NCI-H2227 treated with DMSO at 0.1 percent for 48 hours (cell line): ENCODE measurements at places on chromosomes 2 and 18.

GRCh38 chr2:202355993-202356505 lies 20.1 kb upstream of the BMPR2 start:
- DNase-seq, result no peak

DNA sequence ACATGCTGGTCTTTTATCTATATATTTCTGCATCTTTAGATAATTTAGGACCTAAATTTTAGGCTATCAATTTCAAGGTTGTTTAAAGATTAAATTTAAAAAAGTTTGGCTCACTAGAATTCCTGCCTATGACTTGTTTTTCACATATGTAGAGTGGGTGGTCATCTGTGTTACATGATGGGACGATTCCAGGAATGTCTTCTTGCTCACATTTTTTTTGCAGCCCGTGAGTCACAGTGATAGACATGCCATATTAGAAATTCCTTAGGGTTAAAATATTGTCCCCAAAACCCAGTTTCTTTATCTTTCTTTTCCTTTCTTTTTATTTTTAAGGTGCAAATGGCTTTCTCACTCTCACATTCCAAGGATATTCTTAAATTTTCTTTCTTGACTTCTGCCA lies 652.0 kb downstream of the PLCL1 start:
- DNase-seq, result no peak

- DNase-seq, result no peak
These were observed 86.1 kb downstream of the L3MBTL4 start for GRCh38 chr18:6328621-6329010.

DNA sequence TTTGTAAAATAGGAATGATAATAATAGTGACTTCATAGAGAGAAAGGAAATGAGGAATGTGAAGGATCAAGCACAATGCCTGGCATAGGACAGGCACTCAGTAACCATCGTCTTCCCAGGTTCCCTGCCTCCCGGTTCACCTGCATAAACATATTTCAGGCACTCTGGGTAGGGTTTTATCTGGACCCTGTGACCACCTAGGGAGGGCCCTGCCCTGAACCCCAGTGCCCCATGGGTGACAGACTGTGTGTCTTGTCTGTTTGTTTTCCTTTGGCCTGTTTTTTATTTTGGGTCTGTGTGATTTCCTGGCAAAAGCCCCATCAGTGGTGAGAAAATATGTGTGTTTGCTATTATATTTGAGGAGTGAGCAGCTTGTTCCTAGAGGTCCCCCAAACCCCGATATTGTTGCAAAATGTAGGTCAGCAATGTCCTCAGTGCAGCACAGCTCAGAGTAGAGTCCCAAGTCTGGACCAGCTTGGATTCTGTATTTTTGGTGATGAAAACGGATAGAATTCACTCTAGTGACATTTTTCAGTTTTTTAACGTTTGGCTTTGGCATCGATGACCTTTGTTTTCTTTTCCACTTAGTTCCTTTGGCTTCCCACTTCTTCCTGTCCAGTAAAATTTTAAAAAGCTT lies 9.6 kb upstream of the NT5C1B start:
- DNase-seq, result no peak

GRCh38 chr18:55247032-55247431 lies 287.8 kb upstream of the CCDC68 start:
- no peak for DNase-seq

GRCh38 chr18:13435586-13436333 lies 217.2 kb downstream of the LDLRAD4 start:
- DNase-seq, result no peak

GRCh38 chr2:129752686-129753085 lies 226.8 kb upstream of the RAB6C start:
- DNase-seq, result no peak

- no peak for DNase-seq
These were observed 83.9 kb downstream of the STPG4 start for GRCh38 chr2:47070920-47071824.

DNA sequence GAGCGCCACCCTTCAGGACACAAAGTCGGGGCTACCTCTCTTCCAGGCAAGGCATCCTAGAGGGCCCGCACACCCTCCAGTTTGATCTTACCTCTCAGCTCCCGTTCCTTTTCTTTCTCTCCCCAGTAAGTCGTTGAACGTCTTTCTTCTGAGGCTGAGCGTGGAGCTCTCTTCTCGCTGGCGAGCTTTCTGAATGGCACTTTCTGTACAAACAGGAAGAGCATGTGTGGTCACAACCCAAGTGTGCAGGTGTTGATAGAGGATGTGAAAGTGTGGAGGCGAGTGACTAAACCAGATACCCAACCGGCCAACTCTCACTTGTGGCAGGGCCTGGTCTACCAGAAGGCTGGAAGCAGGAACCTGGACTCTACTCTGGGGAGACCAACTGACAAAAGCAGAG lies at the start of gene AFF3:
Gene AFF3, minus strand, starts transcription at position 198 of the 400 bp plus-strand sequence. CDS start 38,136 bp downstream, outside the sequence.
- DNase-seq, result no peak

- DNase-seq, result no peak
These were observed 11.6 kb downstream of the TRAPPC8 start for GRCh38 chr18:31931163-31931885.

GRCh38 chr2:138504546-138505235 lies 3.1 kb downstream of the SPOPL start:
- no peak for DNase-seq

DNA sequence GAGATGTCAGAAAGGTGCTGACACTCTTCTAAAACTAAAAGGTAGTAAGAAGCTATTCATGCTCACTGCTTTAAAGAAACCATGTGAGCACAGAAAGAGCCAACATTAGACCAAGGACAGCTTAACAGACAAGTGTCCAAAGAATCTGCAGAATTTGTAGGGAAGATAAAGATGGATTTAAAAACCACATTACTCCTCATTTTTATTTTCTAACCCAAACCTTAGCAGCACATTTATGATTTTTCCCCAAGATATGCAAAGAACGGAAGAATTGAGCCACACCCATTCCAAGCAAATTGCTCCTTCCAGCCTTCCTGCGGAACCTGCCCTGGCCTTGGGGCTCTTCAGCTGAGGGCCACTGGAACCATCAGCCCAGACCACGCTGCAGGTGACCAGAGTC lies 26.9 kb downstream of the MBP start:
- DNase-seq, result no peak

DNA sequence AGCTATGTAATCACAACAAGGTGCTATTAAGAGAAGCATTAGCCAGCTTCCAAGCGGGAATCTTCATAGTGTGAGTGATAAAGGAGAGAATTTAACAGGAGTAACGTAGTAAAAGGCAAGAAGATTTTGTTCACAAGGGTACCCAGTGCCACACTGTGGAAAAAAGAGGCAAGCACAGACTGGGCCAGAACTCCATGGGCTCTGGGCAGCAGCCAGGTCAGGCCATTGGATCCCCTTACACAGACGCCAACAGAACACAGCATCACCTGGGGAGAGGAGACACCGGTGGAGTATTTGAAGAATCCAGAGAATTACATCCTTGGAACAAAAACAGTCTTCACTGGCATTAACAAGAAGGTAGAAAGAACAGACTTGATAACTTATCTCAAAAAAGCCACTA lies 21.2 kb downstream of the AMER3 start:
- DNase-seq, result no peak

- no peak for DNase-seq
These were observed at the start of gene SNTG2 for GRCh38 chr2:950080-950966. TSS of gene SNTG2 (plus strand) at chr2:950849. CDS start at chr2:950997, 148 bp downstream.

DNA sequence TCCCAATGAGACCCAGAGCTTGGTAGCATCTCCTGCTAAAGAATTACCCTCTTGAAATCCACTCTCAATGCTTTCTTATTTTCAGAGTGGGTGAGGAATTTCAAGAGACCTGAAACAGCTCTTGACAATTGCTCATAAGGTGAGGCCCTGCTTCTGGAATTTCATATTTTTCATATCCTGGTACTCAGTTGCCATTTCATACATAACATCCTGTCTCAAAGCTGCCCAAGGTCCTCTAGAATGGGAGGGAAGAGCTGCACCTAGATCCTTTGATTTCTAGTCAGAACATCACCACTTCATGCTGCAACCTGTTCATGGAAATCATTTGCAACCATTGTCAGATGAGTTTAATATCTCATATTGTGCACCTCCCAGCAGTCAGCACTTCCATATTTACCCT lies 404.8 kb upstream of the GALNT5 start:
- DNase-seq, result no peak

DNA sequence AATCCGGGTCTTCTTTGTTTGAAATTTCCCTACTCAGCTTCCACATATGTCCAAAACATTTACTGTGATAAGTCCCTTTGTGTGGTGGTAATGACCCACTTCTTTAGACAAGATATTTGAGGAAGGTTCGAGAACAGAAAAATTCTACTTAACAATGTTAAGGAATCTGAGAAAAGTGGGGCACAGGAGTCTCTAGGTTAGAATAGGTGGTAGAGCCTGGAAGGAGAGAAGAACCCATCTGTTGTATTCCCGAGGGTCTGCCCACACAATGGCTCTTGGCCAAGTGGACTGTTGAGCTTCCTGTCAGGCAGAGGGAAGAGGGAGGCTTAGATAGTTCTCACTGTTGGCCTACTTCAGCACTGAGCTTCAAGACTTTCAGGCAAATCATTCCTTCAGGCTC lies 4.3 kb downstream of the IGFBP2 start:
- no peak for DNase-seq

- DNase-seq, result no peak
These were observed 16.3 kb downstream of the IGFBP5 start for GRCh38 chr2:216678813-216679657.

- DNase-seq, result no peak
These were observed 361.2 kb upstream of the HNRNPA3 start for GRCh38 chr2:176851200-176851888.

- no peak for DNase-seq
These were observed 1280.6 kb upstream of the NRXN1 start for GRCh38 chr2:52312486-52312885.

- peak; percentile 32 for DNase-seq
These were observed 501 bp downstream of the LPIN1 start for GRCh38 chr2:11746807-11747459.

DNA sequence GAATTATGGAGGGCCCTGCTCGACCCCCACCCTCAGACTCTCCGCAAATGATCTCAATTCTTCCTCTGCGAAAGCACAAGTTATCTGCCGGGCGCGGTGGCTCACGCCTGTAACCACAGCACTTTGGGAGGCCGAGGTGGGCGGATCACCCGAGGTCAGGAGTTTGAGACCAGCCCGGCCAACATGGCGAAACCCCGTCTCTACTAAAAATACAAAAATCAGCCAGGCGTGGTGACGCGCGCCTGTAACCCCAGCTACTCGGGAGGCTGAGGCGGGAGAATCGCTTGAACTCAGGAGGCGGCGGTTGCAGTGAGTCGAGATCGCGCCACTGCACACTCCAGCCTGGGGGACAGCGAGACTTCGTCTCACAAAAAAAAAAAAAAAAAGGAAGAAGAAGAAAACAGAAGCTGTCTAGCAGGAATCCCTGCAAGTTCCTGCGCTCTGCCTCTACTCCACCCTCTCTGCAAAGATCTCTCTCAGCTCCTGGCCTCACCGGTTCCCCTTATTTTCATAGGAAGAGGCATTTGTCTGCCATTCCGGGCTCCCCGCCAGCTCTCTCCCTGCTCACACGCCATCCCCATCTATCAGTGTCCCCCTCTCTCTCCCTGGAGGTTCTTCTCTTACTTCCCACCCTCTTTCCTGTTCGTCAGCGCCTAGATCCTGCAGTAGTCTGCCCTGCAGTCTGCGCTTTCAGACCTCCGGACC lies 13.5 kb upstream of the COLEC12 start:
- no peak for DNase-seq

GRCh38 chr2:120330946-120331822 lies 14.8 kb upstream of the INHBB start:
- no peak for DNase-seq

DNA sequence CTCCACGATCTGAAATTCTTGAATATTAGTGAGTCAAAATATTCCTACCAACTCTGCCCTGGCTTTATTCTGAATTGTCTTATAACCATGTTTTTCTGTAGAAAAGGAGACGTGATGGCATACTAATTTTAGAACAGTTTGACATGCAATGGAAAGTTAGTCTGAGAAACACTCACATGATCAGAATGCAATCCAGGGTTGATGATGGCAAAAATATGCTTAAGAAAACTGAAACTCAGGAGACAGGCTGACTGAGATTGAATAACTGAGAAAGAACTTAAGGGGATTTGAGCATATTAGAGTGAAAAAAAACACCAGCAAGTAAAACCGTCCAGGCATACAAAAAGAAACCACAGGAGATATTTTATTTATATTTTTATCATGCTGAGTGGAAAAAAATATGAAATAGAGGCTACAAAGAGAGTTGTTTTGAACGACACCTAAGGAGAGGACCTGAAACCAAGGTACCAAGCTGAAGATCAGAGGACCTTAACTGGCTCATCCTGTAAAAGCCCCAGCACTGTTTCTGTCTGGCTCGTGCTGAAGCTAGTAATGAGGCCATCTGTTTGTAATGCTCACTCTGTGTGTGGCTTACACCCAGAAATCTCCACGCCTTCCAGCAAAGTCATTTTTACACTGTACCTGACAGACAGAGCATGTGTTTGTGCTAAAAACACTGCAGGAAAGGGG lies 437.2 kb upstream of the PKDCC start:
- no peak for DNase-seq

GRCh38 chr2:102399499-102400141 lies 23.3 kb upstream of the IL18RAP start:
- DNase-seq, result no peak

GRCh38 chr2:138112536-138112935 lies 148.3 kb downstream of the HNMT start:
- no peak for DNase-seq

- no peak for DNase-seq
These were observed 86.8 kb upstream of the SP3 start for GRCh38 chr2:174051741-174052583.

DNA sequence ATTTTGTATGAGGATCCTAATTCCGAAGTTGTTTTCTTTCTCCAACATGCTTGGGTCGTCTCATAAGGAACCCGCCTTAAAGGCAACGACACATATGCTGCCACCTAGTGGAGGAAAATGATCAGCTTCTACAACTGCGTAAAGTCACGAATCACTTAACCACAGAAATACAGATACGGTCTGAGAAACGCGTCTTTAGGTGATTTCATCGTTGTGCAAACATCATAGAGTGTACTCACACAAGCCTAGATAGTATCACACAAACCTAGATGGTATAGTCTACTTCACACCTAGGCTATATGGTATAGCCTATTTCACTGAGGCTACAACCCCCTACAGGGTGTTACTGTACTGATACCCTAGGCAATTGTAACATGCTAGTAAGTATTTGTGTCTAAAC lies 13.1 kb downstream of the GNLY start:
- DNase-seq, result peak; percentile 70

DNA sequence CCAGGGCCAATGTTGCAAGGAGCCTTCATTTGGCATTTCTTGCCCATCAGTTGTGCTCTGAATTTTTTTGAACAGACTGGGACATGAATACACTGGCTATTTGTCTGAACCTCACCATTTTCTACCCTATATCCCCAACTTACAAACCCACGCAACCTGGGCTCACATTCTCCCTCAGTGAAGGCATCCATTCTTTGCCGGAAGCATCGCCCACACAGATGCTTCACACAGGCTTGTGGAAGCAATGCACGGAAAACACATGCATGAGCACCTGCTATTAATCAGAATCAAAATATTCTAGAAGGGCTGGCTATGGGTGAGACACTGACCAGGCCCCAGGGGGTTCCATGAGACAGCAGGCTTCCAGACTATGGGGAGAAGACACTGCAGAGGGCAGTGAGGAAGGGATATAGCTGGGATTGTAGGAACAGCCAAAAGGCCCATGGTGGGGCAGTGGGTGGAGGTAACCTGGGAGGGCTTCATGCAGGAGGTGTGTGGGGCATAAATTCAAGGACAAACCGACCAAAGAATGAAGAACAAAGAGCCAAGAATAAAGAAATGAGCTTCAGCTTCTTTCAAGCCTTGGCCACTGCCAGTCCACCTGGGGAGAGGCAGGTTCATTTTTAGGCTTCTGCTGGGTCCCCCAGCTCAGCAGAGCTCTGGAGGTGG lies 261.5 kb downstream of the CELF4 start:
- no peak for DNase-seq

GRCh38 chr2:236513956-236514355 lies 55.7 kb upstream of the ACKR3 start:
- DNase-seq, result no peak
